ENCODE measurements at places on chromosomes 4 and X.

GRCh38 chrX:72115380-72115779 is 16.3 kb downstream of the RTL5 start:
- no peak for DNase-seq

- no peak for DNase-seq
Observed at GRCh38 chrX:47707031-47707780, 48.2 kb upstream of the UXT start.

DNA sequence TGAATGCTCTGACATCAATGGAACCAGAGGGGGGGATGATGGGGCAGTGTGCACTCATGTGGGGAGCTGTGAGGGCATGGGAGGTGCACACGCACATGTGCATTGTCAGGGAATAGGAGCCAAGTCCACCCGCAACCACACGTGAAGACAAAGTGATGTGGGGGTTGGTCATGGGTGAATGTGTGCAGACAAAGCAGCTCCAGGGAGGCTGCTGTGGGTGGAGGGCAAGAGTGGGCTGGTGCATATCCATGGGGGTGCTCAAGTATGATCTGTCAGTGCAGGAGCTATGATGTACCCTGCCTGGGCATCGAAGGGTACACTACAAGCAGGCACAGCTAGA is 301.9 kb downstream of the TEX13C start:
- DNase-seq = no peak

DNA sequence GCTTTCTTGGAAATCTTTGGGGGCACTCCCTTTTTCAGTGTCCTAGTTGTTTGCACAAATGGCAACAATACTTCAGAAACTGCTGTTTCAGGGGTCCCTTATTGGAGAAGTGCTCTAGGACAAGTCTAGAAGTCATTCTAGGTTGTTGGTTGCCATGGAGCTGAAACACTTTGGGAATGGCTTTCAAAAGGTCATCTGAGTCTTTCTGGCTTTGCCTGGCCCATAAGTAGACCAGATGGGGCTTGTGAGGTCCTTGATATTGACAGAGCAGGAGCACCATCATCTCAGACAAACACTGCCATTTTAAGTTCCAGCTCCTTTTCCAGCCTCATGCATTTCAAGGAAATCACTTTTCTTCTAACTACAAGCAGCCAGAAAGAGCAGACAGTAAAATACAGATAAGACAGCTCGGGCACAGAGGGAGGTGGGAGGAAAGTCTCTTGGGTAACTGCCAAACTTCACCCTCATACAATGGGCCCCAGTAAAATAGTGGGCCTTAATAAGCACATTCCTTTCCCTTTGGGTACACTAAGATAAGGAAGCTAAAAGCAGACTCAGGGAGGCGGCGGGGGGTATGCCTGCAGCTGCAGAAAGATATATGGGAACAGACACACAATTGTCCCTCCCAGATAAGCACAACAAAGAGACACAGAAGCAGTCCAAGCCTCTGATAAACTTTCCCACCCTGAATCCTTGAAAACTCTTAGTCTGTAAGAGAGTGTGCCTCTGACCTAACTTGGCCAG is 8.5 kb upstream of the NXF3 start:
- DNase-seq = no peak

GRCh38 chrX:71953946-71954345 is 43.3 kb downstream of the NHSL2 start:
- DNase-seq = no peak

- peak; percentile 36 for DNase-seq
Observed at GRCh38 chr4:61201961-61202637, 2.0 kb downstream of the ADGRL3 start.

- DNase-seq = peak; percentile 16
Observed at GRCh38 chrX:111100191-111100590, 4.2 kb downstream of the PAK3 start.

DNA sequence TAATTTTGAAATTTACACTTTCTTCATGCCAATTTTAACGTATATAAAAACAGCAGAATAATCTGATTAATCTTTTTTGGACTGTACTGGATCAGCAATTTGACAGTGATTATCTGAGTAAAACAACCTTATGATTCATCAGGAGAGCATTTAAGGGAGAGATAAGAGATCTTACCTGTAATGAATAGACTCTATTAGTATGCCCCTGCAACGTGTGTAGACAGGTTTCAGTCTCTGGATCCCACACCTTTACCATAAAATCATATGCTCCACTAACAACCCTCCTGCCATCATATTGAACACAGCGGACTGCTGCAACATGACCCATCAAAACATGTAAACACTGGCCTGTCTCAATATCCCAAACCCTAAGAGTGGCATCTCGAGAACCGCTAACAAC is 210.1 kb downstream of the FBXW7 start:
- DNase-seq = no peak
